ENCODE measurements at places on chromosomes 3 and 15.

DNA sequence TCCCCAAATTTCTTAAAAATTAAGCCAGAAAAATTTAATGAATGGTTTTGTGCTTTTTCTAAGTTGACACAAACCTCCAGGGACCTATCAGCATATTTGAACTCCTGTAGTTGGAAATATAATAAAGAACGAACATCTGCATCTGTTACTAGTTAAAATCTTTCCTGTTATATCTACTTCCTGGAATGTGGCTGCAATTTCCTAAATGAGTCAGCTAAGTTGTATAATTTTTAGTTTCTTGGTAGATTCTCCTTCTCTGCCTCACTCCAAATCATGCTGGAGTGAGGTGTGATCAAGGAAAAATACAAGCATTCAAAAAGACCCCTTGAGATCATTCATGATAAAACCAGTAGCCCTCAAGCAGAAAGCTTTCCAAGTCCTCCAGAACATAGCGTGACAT, 106.2 kb upstream of the MCTP2 start:
- DNase-seq: no peak

- DNase-seq: no peak
These were observed 62.9 kb upstream of the AGBL1 start for GRCh38 chr15:86016750-86017149.

GRCh38 chr15:87752250-87752951, 504.1 kb downstream of the NTRK3 start:
- DNase-seq: no peak

- DNase-seq: no peak
These were observed 47.0 kb upstream of the PPIB start for GRCh38 chr15:64209680-64210334.

- no peak for DNase-seq
These were observed 2.7 kb downstream of the BBS4 start for GRCh38 chr15:72688697-72689096.

GRCh38 chr3:169581633-169582032, 81.9 kb downstream of the MECOM start:
- DNase-seq: no peak

DNA sequence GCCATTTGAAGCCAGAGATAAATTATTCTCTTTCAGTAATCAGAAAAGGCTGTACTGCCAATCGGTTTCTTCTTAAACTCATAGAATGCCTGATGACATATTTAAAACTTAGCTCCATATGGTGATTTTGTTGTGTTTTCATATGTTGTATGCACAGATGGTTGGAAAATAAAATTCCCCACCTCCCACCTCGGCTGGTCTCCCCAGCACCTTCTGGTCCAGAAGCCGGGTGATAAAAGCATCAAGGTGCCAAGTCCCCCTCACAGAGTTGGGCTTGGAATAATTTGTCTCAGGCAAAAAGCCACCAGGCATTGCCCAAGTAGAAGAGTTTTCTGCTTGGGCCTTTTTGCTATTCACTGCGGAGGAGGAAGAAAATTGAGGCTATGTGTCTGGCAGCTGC, 18.4 kb downstream of the LARS2 start:
- DNase-seq: no peak

DNA sequence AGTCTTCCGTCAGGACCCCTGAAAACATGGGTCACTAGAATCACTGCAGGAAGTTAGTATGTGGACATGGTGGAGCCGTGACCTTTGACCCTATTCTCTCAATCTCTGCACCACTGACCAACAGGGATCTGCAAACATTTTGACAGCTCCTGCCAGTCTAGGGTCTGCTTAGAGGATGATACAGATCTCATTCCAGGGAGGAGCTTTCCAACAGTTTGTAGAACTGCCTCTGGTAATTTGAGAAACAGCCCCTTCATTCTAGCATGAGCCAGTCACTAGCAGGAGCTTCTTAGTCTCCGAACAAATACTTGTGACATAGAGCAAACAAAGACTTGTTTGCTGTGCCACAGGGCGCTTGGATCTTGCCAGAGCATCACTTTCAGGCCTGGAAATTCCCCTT, 270.3 kb upstream of the CFAP20DC start:
- DNase-seq: no peak

GRCh38 chr3:114809668-114810413, 337.2 kb downstream of the ZBTB20 start:
- DNase-seq: no peak
